ENCODE measurements at places on chromosomes 5 and 9.

DNA sequence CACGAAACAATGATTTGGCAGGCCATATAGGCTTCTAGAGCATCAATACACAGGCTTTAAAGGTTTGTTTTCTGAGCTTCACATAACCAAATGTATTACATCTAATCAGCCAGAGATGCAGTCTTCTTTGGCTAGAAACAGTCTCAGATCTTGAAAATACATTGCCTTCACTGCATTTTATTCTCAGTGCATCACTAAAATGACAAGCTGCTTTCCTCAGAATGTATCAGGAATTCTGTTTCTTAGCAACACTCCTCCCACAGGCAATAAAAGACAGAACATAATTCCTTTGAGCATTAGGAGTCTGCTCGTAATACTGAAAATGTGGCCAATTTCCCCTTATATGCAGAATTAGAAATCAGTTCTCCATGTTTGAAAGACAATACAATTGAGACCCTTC, 36.9 kb downstream of the FEM1C start:
- no peak for DNase-seq

DNA sequence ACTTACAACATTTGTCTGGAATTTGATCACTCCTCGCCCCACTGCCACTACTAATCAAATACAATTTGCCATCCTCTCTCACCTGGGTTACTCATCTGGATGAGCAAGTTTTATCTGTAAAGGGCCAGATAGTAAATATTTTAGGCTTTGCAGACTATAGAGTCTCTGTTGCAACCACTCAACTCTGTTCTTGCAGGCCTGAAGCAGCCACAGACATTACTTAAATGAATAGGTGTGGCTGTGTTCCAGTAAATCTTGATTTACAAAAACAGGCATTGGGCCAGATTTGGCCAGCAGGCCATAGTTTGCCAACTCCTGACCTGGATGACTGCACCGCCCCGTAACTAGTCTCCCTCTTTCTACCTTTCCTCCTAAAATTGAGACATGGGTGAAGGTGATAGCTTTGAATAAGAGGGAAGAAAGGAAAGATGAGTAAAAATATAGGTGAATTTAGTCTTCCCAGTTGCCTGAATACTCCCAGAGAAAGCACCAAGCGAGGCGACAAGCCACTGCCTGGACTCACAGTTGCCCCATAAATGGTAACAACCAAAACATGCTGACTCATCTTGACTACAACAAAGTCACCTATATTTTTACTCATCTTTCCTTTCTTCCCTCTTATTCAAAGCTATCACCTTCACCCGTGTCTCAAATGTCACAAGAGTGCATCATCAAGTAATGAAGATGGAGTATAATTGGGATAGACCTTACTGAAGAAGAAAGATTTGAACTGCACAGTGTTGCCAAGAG, 32.5 kb upstream of the SCAMP1 start:
- DNase-seq, result no peak

DNA sequence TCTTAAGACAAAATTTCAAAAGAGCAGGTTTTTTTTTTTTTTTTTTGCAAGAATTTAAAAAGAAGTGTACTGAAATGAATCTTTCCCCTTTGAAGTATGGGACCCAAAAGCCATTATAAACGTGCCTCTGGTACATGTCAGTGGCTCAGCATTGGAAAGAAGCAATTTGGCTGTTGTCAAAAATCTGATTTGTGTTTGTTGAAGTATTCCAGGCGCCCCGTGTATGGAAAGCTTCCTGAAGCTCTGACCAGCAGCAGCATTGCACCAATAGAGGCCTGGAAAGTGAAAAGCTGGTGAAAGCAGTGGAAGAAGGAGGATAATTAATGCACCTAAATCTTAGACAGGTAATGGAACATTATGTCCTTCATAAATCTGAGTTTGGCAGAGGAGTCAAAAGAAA, 215.0 kb downstream of the PARP8 start:
- DNase-seq, result no peak

DNA sequence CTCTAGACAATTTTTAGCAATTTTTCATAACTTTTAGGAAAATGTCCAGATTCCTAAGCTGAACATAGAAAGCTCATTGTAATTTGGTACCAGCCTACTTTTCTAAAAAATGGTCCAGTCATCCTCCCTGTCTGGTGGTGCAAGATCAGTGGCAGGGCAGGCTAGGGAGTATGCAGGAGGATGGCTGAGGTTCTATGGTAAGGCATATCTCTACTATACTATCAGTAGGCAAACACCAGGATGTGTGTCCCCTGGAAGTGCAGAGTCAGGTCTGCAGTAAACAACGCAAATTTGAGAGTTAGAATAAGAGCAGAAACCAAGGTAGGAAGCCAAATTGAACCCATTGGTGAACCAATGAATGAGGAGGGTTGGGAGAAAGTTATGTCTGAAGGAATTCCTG, 22.8 kb upstream of the RFX3 start:
- no peak for DNase-seq

DNA sequence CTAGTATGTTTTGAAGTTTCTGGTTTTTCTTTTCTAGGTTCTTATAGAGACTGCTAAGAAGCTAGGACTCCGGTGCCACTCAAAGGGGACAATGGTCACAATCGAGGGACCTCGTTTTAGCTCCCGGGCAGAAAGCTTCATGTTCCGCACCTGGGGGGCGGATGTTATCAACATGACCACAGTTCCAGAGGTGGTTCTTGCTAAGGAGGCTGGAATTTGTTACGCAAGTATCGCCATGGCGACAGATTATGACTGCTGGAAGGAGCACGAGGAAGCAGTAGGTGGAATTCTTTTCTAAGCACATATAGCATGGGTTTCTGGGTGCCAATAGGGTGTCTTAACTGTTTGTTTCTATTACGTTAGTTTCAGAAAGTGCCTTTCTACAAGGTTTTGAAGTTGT, 52.2 kb downstream of the MTAP start:
- no peak for DNase-seq

- DNase-seq, result no peak
Measured at GRCh38 chr5:14501353-14502293, 80.0 kb upstream of the OTULINL start.

GRCh38 chr5:150779397-150780186, 1.0 kb downstream of the SMIM3 start:
- no peak for DNase-seq

- no peak for DNase-seq
Measured at GRCh38 chr9:69815313-69815712, 5.3 kb upstream of the CFAP95 start.

- no peak for DNase-seq
Measured at GRCh38 chr9:73153793-73154227, 2.1 kb downstream of the ANXA1 start.

GRCh38 chr5:179319741-179320281, 25.4 kb downstream of the ADAMTS2 start:
- no peak for DNase-seq

DNA sequence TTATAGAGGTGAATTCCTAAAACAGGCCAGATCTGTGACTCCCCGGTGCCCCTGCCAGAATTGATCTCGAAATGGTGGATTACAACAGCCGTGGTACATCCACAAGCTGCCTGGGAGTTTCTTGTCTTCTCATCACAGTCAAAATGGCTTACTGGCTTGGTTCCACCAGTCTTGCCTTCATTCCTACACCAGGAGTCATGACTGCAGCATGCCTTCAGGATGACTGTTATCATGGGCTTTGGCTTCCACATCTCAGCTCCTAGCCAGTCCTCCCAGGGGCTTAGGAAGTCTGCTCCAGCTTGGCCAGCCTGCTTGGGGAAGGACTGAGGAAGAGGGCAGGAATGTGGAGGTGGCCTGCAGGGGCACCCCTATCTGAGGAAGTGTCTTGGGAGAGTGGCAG, 132.9 kb upstream of the NR3C1 start:
- DNase-seq, result peak; percentile 56

DNA sequence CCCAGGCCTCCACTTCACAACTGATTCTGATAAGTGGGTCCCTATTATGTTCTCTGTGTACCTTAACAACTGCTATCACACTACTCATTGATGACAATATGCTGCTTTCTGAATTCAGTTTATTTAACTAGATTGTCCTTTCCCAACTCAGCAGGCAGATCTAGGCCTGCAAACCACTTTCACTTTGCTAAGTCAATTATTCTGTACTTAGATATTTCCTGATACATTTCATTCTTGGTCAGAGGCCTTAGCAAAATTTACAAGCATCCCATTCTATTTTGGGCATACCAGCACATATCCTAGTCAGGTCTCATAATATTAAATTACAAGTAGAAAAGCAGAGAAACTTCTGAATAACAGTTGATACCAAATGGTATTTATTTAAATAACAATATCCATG, 235.7 kb upstream of the HAPLN1 start:
- DNase-seq, result no peak

DNA sequence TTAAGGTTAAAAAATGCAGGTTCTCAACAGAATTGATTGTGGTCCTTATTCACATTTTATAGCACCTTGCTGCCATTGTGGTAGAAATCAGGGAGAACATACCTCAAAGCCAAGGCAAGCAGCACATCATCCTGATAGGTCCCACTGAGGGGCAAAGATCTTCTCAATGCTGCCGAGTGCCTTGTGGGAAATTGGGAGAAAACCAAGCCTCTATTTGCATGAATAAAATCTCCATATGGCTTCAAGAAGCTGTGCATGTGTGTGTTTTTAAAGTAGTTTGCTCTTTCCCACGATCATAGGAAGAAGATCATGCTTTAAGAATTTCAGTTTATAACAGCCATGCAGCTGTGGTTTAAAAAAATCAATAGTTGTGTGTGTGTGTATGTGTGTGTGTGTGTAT, 216.9 kb upstream of the FBXL7 start:
- no peak for DNase-seq

DNA sequence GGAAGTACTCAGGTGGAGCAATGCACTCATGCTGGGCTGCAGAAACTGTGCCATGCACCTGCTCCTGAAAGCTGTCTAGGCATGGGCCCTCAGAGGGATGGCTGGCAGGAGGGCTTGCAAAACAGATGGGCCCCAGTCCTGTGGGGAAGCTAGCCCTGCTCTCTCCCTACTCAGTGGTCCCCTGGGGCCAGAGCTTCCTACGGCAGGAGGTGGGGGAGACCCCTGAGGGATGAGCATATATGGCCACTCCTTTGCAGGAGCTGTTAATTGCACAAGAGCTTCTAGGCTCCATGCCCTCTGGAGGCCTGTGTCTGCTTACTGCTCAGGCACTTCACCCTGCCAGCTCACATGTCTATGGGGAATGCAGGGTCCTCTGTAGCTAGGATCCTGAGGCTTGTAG, 545.3 kb upstream of the PTPRD start:
- DNase-seq, result no peak

DNA sequence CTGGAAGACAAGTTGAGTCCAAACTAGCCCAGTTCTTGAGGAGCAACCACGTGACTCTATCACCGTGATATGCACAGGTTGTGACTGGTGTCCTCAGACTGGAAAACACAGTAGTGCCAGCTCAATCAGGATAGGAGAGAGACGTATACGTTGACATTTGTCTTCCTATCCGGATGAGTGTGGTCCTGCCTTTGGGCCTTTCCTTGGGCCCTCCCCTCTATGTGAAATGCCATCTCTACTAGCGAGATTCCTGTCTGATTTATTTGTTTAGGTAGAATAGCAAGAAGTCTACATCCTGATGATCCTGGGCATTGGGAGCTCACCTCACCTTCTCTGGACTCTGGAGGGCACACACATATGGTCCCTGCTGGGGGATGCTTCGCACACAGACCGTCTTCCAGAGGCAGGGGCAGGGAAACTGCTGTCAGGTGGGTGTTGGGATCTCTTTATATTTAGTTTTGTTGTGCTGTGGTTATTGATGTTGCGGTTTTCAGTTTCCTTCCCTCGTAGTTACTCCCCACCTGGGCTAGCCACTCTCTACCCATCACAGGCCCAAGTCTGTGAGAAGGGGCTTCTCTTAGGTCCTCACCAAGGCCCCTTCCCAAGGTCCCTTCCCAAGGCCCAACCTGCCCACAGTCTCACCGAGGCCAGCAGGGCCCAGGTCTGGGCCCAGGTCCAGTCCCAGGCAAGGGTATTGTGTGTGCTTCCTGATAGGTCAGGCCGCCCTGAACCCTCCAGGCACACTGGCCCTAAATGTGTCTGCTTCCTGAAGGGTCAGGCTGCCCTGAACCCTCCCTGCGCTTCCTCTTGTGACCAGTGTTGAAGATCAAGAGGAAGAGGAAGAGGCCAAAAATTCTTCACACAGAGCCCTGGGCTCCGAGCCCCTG, 19.0 kb upstream of the SPINK4 start:
- no peak for DNase-seq

GRCh38 chr5:43638107-43638506, 35.1 kb downstream of the NNT start:
- no peak for DNase-seq

DNA sequence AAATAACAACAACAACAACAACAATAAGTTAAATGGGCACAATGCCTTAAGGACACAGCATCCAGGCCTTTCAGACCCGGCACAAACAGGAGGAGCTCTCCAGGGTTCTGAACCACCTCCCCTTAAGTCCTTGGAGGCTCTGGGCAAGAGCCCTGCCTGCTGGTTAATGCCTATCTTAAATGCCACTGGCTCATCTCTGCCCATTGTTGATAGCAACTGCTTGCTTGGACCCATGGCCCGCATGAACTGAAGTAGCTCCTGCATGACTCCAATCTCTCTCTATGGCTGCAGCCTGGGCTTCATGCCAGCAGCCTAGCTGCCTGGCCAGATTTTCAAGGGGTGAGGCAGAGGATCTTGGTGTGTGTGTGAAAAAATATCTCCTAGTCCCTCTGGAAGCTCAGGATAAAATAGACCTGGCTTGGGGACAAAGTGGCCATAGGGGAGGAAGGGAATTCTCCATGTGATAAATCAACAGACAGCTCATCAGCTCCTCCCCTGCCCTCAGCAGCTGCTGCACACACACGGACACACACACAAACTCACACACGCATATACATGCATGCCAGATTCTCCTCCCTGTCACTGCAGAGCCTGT, 27.4 kb downstream of the FAM219A start:
- DNase-seq, result peak; percentile 38

GRCh38 chr9:123615381-123615780, 259.4 kb downstream of the CRB2 start:
- DNase-seq, result no peak

GRCh38 chr9:112809351-112809848, 58.8 kb downstream of the SNX30 start:
- no peak for DNase-seq

GRCh38 chr9:131119600-131119999, 5.8 kb upstream of the NUP214 start:
- DNase-seq, result no peak

- DNase-seq, result no peak
Measured at GRCh38 chr5:96733771-96734500, 71.8 kb downstream of the CAST start.

DNA sequence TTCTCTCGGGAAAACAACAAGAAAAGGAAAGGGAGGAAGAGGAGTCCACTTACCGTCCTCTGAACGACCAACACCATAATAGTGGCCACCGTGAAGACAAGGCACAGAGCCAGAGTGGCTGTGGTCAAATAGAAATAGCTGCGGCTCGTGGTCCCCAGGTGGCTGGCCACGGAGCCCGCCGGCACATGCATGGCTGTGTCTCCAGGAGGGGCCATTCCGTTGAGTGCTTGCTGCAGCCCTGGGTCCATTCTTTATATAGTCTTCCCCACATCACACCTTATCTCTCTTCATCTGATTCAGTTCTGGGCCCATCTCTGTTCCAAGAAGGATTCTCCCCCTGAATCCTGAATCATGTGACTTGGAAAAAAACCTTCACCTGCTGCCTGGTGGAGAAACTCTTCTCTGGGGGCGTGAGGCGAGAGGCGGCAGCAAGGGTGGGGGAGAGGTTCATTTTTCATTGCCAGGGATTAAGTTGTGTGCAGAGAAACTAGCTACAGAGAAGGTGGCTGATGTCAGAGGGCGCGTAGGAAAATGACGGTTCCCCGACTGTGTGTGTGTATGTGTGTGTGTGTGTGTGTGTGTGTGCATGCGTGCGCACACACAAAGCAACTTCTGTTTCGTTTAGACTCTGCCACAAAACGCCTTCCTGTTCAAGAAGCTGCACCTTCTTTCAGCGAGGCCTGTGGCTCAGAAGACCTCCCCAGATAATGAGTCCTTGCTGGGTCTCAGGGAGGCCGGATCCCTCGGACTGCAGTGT, at the start of gene TNFSF8:
Gene TNFSF8, minus strand, starts transcription at position 536 of the 757 bp plus-strand sequence. Its CDS starts 288 bp downstream, at position 248.
- no peak for DNase-seq

Measured in H54 (cell line).